NCI-H226 (cell line): ENCODE measurements at places on chromosomes 6 and 20.

GRCh38 chr20:38109591-38110524 lies 55.2 kb downstream of the TGM2 start:
- DNase-seq: peak; percentile 89

DNA sequence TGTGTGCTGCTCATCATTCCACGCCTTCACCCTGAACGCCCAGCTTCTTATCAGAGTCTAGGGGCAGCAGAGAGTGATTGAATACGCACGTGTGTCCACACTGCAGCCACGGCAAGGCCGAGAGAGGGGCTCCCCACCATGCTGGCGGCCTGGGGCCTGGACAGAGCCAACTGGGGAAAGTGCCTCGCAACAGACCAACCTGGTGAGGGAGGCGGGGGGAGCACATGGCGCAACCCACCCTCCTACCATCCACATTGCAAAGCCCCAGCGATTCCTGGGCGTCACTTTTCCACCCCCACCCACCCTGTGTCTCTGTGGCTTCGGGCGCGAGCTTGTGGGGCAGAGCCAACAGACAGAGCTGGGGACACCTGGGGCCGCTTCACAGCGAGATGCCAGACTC lies 66.4 kb upstream of the DUSP22 start:
- DNase-seq: no peak

DNA sequence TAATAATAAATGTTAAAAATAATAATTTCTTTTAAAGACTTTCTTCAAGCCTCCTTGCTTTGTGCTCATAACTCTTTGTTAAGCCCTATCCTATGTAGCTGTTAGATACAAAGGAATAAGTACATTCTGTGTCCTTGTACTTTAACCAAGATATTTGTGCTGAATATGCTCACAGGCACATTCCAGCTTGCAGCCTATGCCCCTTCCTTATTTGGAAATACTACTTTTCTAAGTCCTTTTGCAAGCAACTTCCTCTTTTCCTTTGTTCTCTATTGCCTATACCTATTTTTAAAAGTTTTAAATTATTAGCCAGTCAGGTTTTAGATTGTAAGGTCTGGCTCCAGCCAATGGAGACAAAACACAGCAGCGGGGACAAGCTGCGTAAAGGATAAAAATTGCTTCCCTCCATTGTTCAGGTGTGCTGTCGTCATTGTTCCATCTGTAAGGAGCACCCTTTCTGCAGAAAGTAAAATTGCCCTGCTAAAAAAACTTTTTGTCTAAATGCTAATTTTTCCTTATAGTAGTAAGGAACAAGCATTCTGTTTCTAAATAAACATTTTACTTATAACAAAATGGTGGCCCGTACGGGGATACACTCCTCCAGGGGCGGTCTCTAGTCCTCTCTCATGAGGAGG lies 80.2 kb downstream of the SYTL3 start:
- DNase-seq: no peak

DNA sequence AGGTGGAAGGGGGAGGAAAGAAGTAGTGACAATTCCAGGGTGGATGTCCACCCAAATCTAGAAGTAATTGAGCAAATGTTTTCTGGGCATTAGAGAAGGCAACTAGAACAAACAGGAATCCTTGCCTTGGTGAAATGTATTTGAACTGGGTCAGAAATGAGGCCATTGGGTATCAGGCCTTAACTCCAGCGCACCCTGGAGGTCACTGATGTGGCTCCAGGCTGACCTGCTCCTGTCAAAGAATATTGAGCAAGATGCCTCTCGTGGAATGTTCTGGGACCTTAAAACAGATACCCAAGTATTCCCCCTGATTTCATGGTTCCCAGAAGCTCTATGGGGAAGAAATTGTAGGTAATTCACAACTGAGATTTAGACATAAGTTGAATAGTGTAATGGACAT lies 6.9 kb downstream of the HLA-DPB1 start:
- no peak for DNase-seq

DNA sequence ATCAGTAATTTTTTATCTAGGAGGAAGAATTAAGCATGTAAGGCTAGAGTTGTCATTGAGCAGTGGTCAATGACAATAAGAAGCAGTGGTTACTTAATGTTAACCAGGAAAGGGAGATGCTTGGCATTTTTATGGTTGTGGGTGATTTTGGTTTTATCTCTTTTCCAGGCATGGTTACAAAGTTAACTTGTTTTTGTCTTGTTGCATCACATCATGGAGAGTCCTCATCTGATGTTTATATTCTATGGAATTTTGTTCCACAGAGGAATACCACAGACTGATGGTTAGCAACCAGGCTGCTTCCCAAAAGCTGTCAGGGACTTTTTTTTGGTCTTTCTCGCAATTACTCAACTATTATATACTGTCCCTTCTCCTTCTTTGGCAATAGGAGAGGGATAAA lies 32.7 kb downstream of the OPRM1 start:
- no peak for DNase-seq

DNA sequence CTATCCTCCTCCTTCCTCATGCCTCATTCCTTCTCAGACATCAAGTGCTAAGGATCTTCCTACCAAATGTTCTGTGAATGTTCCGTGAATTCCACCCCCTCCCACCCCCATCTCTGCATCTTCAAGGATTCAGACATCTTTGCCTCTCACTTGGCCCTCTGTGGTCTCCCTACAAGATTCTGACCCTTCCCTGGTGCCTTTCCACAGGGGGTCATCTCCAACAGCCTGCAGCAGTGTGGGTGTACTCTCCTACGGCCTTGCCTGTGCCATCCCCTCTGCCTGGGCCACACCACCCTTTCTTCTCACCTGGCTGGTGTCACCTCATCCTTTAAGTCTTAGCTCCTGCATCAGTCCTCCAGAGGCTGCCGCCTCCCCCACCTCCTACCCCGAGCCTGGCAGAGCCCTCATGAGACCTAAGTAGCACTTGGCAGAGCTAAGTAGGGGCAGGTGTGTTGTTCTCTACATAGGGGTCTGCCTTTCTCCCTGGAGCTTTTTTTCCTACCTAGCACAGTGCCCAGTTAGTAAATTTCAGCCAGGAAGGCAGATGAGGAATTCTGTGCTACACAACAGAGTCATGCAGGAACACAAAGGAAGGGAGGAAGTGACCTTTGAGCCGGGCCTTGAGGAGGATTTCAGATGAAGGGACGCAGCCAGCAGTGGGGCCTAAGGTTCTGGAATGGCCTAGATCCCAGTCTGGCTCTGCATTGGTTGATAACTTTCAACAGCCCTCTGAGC lies 43.1 kb downstream of the TM9SF4 start:
- no peak for DNase-seq

GRCh38 chr6:148037496-148037895 lies 305.1 kb upstream of the SASH1 start:
- DNase-seq: no peak

GRCh38 chr6:4672772-4673171 lies 103.4 kb upstream of the CDYL start:
- DNase-seq: peak; percentile 15
